ENCODE measurements at places on chromosomes 6 and 20.
A peak's percentile ranks its signal among the peaks of the same experiment; 100 is the strongest.

DNA sequence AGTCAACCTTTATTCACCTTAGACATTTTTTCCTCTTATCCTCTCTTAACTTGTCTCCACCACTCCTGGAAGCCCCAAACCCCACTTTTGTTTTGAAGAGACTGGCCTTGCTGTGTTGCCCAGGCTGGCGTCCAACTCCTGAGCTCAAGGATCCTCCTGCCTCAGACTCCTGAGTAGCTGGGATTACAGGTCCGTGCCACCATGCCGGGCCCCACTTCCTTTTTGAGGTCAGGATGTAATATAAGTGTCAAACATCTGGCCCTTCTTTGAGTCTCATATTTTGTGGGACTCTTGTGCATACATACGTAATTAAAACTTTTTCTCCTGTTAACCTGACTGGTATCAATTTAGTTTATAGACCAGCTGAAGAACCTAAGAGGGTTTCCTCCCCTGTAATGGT, 1.4 kb upstream of the CDK19 start:
- H3K4me1 ChIP-seq: peaks cover 18% of the 10 kb centered on the region
- H3K36me3 ChIP-seq: no peaks in the 10 kb centered on the region
- H3K27ac ChIP-seq: peak overlapping the region; percentile 98
- DNase-seq: no peak
- H3K27me3 ChIP-seq: no peaks in the 10 kb centered on the region

DNA sequence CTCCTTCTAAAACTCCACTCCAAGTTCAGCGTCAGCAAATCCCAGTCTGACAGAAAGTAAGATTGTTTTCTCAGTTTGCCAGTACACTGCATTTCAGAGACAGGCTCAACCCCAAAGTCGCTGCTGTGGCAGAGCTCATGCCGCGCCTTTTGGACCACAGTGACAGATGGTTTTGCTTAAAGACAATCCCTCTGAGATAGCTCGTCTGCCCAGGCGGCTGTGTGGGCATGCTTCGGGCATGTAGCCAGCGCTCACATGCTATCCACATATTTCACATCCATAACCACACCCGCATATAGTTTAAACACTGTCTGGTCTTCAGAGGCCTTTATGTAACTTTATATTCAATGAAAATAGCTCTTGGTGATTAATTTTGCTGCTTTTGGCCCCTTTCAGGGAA, 14.7 kb upstream of the PXDC1 start:
- H3K27me3 ChIP-seq: no peaks in the 10 kb centered on the region
- H3K4me1 ChIP-seq: peaks cover 4% of the 10 kb centered on the region
- no peak overlapping the region for H3K27ac ChIP-seq
- H3K36me3 ChIP-seq: no peaks in the 10 kb centered on the region

- H3K27ac ChIP-seq: no peak overlapping the region
- DNase-seq: no peak
- no peak overlapping the region for H3K4me3 ChIP-seq
- H3K27me3 ChIP-seq: no peaks in the 10 kb centered on the region
- H3K4me1 ChIP-seq: peaks cover 76% of the 10 kb centered on the region
These were observed 15.8 kb downstream of the REPS1 start for GRCh38 chr6:138972226-138972665.

- peaks cover 46% of the 10 kb centered on the region for H3K36me3 ChIP-seq
- no peaks in the 10 kb centered on the region for H3K27me3 ChIP-seq
- peak; percentile 89 for DNase-seq
- H3K27ac ChIP-seq: peak overlapping the region; percentile 2
- H3K4me1 ChIP-seq: no peaks in the 10 kb centered on the region
- no peak overlapping the region for H3K4me3 ChIP-seq
These were observed 10.9 kb downstream of the MOCS1 start for GRCh38 chr6:39923394-39923793.

DNA sequence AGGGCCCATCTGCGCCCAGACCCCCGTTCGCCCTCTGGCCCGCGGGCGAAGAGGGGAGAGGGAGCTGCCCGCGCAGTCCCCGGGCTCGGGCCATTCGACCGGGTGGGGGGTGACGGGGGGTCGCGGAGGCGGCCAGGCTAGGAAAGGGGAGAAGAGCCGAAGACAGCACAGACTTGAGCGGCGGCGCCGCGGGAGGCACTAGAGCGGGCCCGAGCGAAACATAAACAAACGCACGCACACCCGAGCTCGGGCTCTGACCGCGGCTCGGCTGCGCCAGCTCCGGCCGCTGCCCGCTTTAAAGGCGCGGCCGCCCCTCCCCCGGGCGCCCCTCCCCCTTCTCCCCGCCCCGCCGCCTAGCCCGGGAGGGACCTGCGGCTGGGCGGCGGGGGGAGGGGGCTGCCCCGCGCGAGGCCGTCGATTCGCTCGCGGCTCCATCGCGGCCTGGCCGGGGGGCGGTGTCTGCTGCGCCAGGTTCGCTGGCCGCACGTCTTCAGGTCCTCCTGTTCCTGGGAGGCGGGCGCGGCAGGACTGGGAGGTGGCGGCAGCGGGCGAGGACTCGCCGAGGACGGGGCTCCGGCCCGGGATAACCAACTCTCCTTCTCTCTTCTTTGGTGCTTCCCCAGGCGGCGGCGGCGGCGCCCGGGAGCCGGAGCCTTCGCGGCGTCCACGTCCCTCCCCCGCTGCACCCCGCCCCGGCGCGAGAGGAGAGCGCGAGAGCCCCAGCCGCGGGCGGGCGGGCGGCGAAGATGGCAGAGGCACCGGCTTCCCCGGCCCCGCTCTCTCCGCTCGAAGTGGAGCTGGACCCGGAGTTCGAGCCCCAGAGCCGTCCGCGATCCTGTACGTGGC, at the start of gene FOXO3:
TSS of gene FOXO3 (plus strand) at position 455 of the 846 bp plus-strand sequence. CDS start at position 747, 292 bp downstream.
- DNase-seq: peak; percentile 95
- no peaks in the 10 kb centered on the region for H3K27me3 ChIP-seq
- peaks cover 5% of the 10 kb centered on the region for H3K36me3 ChIP-seq
- peaks cover 47% of the 10 kb centered on the region for H3K4me1 ChIP-seq
- H3K4me3 ChIP-seq: peak within 1 kb of the TSS; percentile 96

DNA sequence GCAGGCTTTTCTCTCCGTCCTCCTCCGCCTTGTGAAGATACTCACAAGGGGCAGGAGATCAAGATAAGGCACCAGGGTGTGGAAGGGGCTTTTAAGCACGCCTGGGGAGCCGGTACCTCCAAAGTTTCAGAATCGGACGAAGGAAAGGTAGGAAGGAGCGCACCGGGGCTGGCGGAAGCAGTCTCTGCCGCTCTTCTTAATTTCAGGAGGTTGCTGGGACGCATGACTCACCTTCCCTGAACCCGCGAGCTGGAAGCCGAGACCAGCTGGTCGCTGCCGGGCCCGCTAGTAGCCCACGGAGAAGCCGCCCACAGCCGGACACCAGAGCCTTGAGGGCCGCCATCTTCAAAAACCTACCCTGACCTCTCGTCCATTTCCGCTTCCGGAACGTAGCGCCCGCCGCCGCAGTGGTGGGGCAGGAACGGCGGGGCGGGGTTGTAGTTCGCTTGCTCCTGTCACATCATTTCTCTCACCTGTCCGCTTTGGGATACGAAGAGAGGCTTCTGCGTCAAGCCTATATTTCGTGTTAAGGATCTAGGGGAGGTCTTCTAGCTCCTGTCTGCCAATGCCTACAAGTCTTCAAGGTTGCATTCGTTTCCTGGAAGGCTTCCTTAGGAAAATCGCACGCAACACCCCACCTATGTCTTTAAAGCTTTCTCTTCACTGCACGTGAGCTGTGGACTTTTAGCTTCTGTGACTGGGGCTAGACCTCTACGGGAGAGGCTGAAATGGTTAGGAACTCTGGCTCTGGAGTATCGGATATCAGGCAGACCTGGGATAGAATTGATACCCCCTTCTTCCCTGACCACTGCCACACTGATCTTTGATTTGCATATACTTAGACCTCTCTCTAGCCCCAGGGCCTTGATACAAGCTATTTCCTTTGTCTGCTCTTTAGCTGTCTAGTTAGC, at the start of gene MRPS18A:
TSS of gene MRPS18A (minus strand) at position 355 of the 911 bp plus-strand sequence. CDS start at position 343, 12 bp downstream.
- peaks cover 8% of the 10 kb centered on the region for H3K36me3 ChIP-seq
- H3K27ac ChIP-seq: peak within 1 kb of the TSS; percentile 77
- DNase-seq: peak; percentile 88
- peak within 1 kb of the TSS; percentile 92 for H3K4me3 ChIP-seq

DNA sequence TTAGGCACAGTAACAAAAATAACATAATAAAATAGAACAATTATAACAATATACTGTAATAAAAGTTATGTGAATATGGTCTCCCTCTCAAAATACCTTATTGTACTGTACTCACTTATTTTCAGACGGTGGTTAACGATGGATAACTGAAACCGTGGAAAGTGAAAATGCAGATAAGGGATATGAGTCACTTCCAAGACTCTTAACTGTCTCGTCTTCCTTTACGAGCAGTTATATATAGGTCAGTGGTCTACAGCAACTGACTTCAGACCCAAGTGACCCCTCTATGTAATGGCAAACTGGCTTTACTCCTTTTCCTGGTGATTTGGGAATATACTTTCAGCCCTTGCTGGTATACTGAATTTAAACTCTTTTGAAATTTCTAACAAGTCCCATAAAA, 261.4 kb downstream of the SLC35F1 start:
- H3K4me1 ChIP-seq: no peaks in the 10 kb centered on the region
- no peak overlapping the region for H3K4me3 ChIP-seq
- no peak for DNase-seq
- H3K27me3 ChIP-seq: no peaks in the 10 kb centered on the region
- no peaks in the 10 kb centered on the region for H3K36me3 ChIP-seq

All from stomach (tissue), 19 donors.